ENCODE measurements at places on chromosomes 7 and 10. TPM values are rescaled to one million over a fixed set of nuclear protein-coding genes. Genes with fewer than 3 reads are reported as not detected.

The AKR1C8 gene
- total RNA-seq = not detected

The CPA2 gene
- not detected for total RNA-seq

The GTF2IRD1 gene
- total RNA-seq = 57.0 TPM

The NPY gene
- total RNA-seq = not detected

The RBP4 gene
- 0.49 TPM for total RNA-seq

The PRKG1 gene
- 0.49 TPM for total RNA-seq

All from mesangial cell (primary cell).